ENCODE measurements at places on chromosomes 4 and X.

- no peaks in the 10 kb centered on the region for H3K4me1 ChIP-seq
Observed at GRCh38 chrX:40385256-40385655, 195.5 kb upstream of the ATP6AP2 start.

- no peak overlapping the region for H3K27ac ChIP-seq
- H3K36me3 ChIP-seq: peaks cover 4% of the 10 kb centered on the region
Observed at GRCh38 chrX:3653111-3653510, 60.3 kb downstream of the PRKX start.

DNA sequence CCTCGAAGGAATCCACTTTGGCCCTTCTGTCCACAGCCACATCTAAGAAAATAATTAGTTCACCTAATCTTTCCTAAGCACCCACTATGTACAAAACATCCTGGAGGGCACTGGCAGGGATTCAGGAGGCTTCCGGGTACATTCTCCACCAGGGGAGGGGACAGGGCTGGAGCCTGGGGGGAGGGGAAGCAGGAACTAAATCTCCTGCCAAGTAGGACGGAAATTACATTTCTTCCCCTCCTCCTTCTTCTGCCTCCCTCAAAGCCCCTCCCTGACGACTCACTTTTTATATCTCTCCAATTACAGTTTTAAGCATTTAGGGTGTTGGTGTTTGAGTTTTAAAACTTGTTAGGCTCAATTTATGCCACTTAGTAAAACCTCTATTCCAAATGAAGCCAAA is 203.1 kb downstream of the BCOR start:
- H3K4me1 ChIP-seq: no peaks in the 10 kb centered on the region
- no peaks in the 10 kb centered on the region for H3K27me3 ChIP-seq
- no peak overlapping the region for H3K4me3 ChIP-seq
- no peaks in the 10 kb centered on the region for H3K36me3 ChIP-seq
- no peak for DNase-seq

GRCh38 chr4:185071236-185071811 is 53.0 kb downstream of the HELT start:
- no peak overlapping the region for H3K27ac ChIP-seq
- H3K4me3 ChIP-seq: no peak overlapping the region
- no peaks in the 10 kb centered on the region for H3K27me3 ChIP-seq

DNA sequence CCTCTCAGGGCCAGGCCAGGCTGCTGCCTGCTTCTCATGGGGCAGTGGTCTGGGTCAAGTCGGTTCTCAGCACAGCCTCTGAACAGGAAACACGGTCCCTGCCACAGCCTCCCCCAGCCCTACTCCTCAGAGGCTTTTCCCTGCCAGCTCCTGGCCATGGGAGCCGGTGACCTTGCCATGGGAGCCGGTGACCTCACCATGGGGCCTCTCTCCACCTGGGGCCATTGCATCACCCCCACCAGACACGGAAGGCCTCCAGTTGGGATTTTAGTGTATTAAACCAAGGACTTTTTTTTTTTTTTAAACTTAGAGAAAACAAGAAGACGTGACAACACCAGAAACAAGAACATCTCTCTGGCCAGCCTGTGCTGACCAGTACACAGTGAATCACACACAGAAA is 25.6 kb downstream of the ETDB start:
- peaks cover 3% of the 10 kb centered on the region for H3K4me1 ChIP-seq
- H3K36me3 ChIP-seq: no peaks in the 10 kb centered on the region
- DNase-seq: no peak
- no peak overlapping the region for H3K4me3 ChIP-seq
- H3K27me3 ChIP-seq: 0 out of 2 replicates have a peak, but pooled peaks cover 6% of the 10 kb centered on the region
- H3K27ac ChIP-seq: no peak overlapping the region

GRCh38 chr4:169410839-169411770 is 140.3 kb upstream of the SH3RF1 start:
- peak; percentile 57 for DNase-seq
- H3K36me3 ChIP-seq: no peaks in the 10 kb centered on the region
- no peak overlapping the region for H3K27ac ChIP-seq
- no peaks in the 10 kb centered on the region for H3K27me3 ChIP-seq
- no peak overlapping the region for H3K4me3 ChIP-seq

DNA sequence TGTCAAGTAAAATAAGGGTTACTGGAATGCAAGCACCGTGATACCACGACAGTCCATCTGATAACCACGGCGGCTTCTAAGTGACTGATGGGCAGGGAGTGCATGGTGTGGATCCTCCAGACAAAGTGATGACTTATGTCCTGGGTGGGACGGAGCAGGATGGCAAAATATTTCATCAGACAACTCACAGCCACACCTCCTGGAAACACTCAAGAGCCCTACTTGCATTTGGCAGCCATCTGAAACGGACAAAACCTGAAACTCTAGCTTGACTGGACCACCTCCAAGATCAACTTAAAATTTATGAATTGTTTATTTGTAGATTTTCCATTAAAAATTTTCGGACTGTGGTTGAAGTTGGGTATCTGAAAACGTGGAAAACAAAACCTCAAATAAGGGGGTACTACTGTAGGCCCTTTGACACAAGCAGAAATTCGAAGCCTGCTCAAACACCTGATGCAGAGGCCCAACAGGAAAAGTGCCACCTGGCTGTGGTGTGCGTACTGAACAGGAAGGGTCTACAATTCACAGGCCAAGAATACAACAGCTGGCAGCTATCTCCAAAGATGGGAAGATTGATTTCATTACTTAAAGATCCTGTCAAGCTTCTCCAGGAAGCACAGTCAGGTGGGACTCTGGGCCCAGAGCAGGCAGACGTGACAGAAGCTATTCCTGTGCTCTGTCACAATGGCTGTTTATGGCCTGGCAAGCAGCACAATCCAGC is 26.0 kb downstream of the LRIT3 start:
- no peak overlapping the region for H3K27ac ChIP-seq
- no peaks in the 10 kb centered on the region for H3K36me3 ChIP-seq
- no peaks in the 10 kb centered on the region for H3K4me1 ChIP-seq
- no peak overlapping the region for H3K4me3 ChIP-seq
- H3K27me3 ChIP-seq: no peaks in the 10 kb centered on the region

- no peak overlapping the region for H3K4me3 ChIP-seq
- H3K27ac ChIP-seq: no peak overlapping the region
- no peaks in the 10 kb centered on the region for H3K27me3 ChIP-seq
- 0 out of 2 replicates have a peak, but pooled peaks cover 4% of the 10 kb centered on the region for H3K4me1 ChIP-seq
Observed at GRCh38 chr4:186159613-186160012, 31.8 kb upstream of the CYP4V2 start.

- no peak overlapping the region for H3K4me3 ChIP-seq
- DNase-seq: no peak
- H3K4me1 ChIP-seq: no peaks in the 10 kb centered on the region
- H3K27me3 ChIP-seq: no peaks in the 10 kb centered on the region
- H3K27ac ChIP-seq: no peak overlapping the region
Observed at GRCh38 chrX:11941571-11941970, 183.5 kb downstream of the MSL3 start.

GRCh38 chr4:77127215-77127614 is 29.8 kb upstream of the CCNG2 start:
- no peaks in the 10 kb centered on the region for H3K36me3 ChIP-seq
- H3K27me3 ChIP-seq: no peaks in the 10 kb centered on the region
- DNase-seq: no peak
- no peak overlapping the region for H3K27ac ChIP-seq

DNA sequence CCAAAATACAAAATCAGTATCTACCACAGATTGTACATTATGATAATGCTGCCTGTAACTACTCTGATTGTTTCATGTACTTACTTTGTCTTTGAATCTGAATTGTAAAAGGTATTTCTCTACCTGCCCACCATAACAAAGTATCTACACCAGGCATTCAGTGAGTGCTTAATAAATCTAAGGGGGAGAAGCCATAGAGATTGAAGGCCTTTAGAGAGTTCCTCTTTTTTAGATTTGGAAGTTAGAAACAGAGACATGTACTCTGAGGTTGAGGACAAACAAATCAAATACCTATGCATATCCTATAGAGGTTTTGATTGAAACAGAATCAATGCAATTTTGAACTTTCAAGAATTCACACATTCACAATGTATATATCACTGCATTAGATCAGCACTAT is 42.7 kb downstream of the SAT1 start:
- no peaks in the 10 kb centered on the region for H3K27me3 ChIP-seq
- DNase-seq: no peak
- H3K27ac ChIP-seq: no peak overlapping the region
- no peaks in the 10 kb centered on the region for H3K4me1 ChIP-seq

GRCh38 chr4:143287572-143287923 is 49.1 kb upstream of the GAB1 start:
- DNase-seq: peak; percentile 42
- H3K27ac ChIP-seq: no peak overlapping the region
- peaks cover 13% of the 10 kb centered on the region for H3K4me1 ChIP-seq

DNA sequence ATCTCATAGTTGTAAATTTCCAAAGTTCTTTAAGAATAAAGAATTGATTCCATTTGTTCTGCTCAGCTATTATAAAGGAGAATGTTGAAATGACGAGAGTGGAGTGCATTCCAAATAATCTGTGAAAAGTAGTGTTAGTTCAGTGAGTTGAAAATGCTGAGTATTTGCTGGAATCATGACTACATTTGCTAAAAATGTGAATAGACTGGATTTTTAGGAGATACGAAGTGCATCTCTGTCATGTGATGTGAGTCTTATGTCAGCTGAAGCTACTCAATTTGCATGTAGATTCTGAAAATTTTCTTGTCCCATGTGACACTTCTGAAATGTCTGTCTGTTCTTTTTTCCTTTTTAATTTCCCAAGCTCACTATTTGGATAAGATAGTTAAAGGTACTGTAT is 206.0 kb downstream of the DCTD start:
- no peak overlapping the region for H3K4me3 ChIP-seq
- no peaks in the 10 kb centered on the region for H3K27me3 ChIP-seq
- H3K4me1 ChIP-seq: peaks cover 11% of the 10 kb centered on the region
- H3K36me3 ChIP-seq: no peaks in the 10 kb centered on the region

DNA sequence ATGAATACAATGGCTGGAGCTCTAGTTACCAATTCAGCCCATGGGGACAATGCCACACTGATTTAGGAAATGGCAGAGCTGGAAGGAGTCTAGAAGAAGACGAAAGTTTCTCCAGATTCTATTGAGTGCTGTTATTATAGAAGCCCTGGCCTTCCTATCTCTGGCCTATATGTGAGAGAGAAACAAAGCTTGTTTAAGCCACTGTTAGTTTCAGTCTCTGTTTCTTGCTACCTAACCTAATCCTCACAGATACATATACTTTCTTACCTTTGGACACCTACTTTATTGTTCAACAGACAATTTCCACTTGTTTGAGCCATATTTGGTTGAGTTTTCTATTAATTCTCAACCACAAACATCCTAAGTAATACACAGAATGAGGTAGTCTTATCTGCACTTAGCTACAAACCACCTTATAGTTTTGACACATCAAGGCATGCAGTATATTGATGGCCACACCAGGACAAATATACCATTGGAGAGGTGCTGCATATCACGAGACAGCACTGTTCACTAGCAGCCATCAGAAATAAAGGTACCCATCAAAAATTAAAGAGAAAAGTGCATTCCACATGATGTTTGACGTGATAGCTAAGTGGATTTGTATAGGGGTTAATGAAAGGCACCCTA is 190.2 kb downstream of the SMIM20 start:
- no peak for DNase-seq
- H3K4me1 ChIP-seq: no peaks in the 10 kb centered on the region
- no peaks in the 10 kb centered on the region for H3K36me3 ChIP-seq

DNA sequence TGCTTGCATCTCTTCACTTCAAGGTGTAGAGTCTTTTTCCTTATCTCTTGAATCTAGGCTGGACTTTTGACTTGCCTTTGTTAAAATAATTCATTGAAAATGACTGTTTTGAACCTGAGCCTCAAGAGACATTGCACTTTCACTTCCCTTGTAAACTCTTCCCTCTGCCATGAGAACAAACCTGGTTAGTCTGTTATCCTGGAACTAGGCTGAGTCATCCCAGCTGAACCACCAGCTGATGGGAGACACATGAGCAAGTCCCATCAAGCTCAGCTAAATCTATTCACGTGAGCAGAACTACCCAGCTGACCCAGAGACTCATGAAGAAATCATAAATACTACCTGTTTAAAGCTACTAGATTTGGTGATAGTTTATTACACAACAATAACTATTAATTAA is 202.3 kb upstream of the CENPE start:
- no peaks in the 10 kb centered on the region for H3K36me3 ChIP-seq
- H3K27ac ChIP-seq: no peak overlapping the region
- no peak overlapping the region for H3K4me3 ChIP-seq
- DNase-seq: no peak

DNA sequence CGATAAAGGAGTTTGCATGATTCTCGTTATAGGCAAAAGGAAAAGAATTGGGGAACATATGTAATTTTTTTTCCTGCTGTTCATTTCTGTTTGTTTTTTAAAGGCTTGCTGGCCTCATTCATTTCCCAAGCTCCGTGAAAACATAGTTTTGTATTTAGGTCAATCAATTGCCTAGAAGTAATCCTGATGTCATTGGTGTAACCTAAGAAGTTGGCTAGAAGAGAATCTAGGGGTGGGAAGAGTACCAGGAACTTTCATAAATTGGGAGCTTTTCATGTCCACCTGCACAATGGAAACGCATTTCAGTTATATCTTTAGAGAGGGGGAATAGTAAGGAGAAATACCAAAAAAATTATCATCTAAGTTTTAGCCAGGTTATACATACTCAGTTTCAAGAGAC is 3.8 kb downstream of the RAPGEF2 start:
- H3K4me3 ChIP-seq: peak overlapping the region; percentile 66
- peaks cover 53% of the 10 kb centered on the region for H3K4me1 ChIP-seq
- H3K36me3 ChIP-seq: no peaks in the 10 kb centered on the region
- DNase-seq: no peak
- H3K27ac ChIP-seq: no peak overlapping the region

- no peaks in the 10 kb centered on the region for H3K36me3 ChIP-seq
- H3K27ac ChIP-seq: no peak overlapping the region
- H3K4me3 ChIP-seq: no peak overlapping the region
- DNase-seq: no peak
- H3K27me3 ChIP-seq: no peaks in the 10 kb centered on the region
Observed at GRCh38 chrX:140971099-140971795, 31.1 kb upstream of the SPANXB1 start.

- H3K4me3 ChIP-seq: no peak overlapping the region
- no peaks in the 10 kb centered on the region for H3K27me3 ChIP-seq
- H3K4me1 ChIP-seq: no peaks in the 10 kb centered on the region
- no peak for DNase-seq
- no peaks in the 10 kb centered on the region for H3K36me3 ChIP-seq
Observed at GRCh38 chrX:154469114-154469513, 10.0 kb downstream of the LAGE3 start.

DNA sequence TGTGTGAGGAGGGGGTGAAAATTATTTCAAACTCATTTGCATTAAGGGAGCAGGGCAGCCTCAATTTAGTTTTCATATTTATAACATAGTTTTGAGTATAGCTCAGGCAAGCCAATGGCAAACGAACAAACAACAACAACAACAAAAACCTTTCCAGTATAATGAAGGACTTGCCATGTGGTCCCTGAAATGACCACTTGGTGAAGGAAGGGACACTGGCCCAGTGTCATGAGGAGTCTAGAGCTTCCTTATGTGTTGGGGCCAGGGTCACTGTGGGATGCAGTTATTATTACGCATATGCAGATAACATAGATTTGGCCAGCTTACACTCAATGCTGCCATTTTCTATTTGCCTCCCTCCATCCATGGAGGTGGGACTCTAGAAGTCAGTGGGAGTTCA is 23.3 kb downstream of the NKX3-2 start:
- H3K4me3 ChIP-seq: no peak overlapping the region
- H3K36me3 ChIP-seq: no peaks in the 10 kb centered on the region
- peaks cover 50% of the 10 kb centered on the region for H3K4me1 ChIP-seq
- peak; percentile 42 for DNase-seq
- H3K27me3 ChIP-seq: peaks cover 66% of the 10 kb centered on the region

Measured in GM23338 (cell line).